ENCODE measurements at places on chromosomes 4 and X. TPM values are rescaled to one million over a fixed set of nuclear protein-coding genes. Genes with fewer than 3 reads are reported as not detected.

PDZD4 gene
- total RNA-seq = 37.2 TPM

ZFYVE28 gene
- 11.9 TPM for total RNA-seq

DNA sequence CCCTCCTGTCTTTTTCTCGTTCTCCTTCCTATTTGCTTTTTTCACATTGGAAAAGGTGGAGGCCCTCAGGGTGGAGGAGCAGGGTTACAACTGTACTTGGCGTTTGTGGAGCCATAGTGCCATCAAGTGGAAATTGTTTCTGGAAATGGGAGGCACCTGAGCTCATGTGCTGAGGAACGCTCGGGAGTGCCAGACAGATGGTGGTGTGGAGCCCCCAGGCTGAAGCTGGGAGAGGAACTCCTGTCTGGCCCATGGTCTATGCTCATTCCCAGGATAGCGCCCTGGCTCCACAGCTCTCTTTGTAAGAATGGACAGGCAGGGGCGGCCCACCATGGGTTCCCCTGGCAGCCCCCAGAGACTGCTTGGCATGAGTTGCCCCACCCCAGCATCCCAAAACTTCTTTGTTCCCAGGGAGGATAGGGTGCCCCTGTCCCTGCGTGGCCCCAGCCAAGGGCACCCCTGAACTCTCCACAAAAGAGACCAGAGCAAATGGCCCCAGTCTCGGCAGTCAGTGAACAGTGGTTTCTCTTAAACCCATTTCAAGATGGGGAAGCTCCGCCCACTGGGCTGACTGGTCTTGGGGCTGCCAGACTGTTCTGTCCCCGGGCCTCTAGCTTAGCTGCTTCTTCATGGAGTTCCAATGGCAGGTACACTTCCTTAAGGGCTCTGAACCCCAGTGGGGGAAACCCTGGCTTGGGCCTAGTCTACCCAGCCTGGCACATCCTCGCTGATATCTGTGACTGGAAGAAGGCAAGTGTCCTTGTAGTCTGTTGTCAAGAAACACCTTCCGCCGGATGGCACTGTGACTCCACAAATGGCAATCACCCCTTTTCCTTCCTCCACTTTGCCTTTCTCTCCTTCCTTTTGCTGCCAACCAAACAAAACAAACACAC lies 70.1 kb downstream of the NBDY start:
- DNase-seq = no peak
- no peaks in the 10 kb centered on the region for H3K27me3 ChIP-seq
- H3K4me3 ChIP-seq = no peak overlapping the region
- no peaks in the 10 kb centered on the region for H3K36me3 ChIP-seq

- H3K27ac ChIP-seq = no peak overlapping the region
- H3K4me1 ChIP-seq = no peaks in the 10 kb centered on the region
- no peaks in the 10 kb centered on the region for H3K27me3 ChIP-seq
- no peak for DNase-seq
Observed at GRCh38 chrX:67524950-67525691, 18.7 kb upstream of the AR start.

DNA sequence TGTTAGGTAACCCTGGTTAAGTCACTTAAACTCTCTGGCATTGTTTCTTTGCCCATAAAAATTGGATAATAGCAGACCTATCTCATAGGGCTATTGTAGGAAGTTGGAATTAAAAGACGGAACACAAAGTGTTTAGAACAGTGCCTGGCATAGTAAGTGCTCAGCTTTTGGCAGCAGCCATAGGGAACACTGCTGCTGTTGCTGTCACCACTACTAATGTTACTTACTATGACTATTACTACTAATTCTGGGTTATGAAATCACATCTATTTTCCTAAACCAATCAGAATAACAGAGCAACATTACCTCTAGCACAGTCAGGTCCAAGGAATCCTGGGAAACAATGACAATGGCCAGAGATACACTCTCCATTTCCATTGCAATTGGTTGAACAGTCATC lies 300.0 kb downstream of the SH2D1A start:
- H3K27ac ChIP-seq = no peak overlapping the region
- no peak overlapping the region for H3K4me3 ChIP-seq
- no peaks in the 10 kb centered on the region for H3K4me1 ChIP-seq
- no peak for DNase-seq

- no peak for DNase-seq
- no peaks in the 10 kb centered on the region for H3K36me3 ChIP-seq
- no peak overlapping the region for H3K4me3 ChIP-seq
- no peak overlapping the region for H3K27ac ChIP-seq
- no peaks in the 10 kb centered on the region for H3K27me3 ChIP-seq
Observed at GRCh38 chr4:15066140-15066539, 63.9 kb downstream of the CPEB2 start.

GRCh38 chr4:3317656-3318211 lies 24.9 kb downstream of the RGS12 start:
- no peak overlapping the region for H3K27ac ChIP-seq
- no peaks in the 10 kb centered on the region for H3K36me3 ChIP-seq
- H3K27me3 ChIP-seq = no peaks in the 10 kb centered on the region
- no peaks in the 10 kb centered on the region for H3K4me1 ChIP-seq

Measured in Panc1 (cell line).